ENCODE measurements at places on chromosomes 6 and 20. TPM values are rescaled to one million over a fixed set of nuclear protein-coding genes. Genes with fewer than 3 reads are reported as not detected.

AGPAT4 gene
- total RNA-seq, result 6.8 TPM

FERMT1 gene
- total RNA-seq, result 0.71 TPM

FAM217A gene
- total RNA-seq, result not detected

LST1 gene
- total RNA-seq, result 42.6 TPM

DLK2 gene
- 1.6 TPM for total RNA-seq

FKBP1A gene
- 291 TPM for total RNA-seq

DNA sequence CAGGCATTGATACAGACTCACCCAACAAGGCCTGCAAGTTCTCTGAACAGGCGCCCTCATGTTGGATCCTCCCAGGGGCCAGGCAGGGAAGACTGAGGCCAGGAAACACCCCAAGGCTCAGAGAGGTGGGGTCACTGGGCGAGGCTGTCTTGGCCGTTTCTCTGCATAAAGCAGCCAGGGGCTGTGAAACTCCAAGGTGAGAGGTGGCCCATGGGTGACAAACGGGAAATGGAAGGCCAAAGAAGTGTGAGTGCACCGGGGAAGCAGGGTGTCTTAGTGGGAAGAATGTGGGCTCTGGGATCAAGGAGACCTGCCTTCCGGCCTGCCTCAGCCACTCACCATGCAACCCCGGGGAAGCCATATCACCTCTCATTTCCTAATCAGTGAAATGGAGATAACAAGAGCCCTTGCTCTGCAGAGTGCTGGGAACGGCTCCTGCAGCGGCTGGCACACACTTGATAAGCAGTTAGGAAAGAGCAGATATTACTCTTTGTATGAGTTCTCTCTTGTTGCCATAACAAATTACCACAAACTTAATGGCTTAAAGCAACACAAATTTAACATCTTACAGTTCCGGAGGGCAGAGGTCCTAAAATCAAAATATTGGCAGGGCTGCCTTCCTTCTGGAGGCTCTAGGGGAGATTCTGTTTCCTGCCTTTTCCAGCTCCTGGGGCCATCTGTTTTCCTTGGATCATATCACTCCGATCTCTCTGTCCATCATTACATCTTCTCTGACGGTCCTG lies 168.6 kb downstream of the NFATC2 start:
- no peaks in the 10 kb centered on the region for H3K27me3 ChIP-seq
- H3K4me3 ChIP-seq, result no peak overlapping the region
- no peak overlapping the region for H3K27ac ChIP-seq
- H3K36me3 ChIP-seq, result peaks cover 5% of the 10 kb centered on the region
- peaks cover 20% of the 10 kb centered on the region for H3K4me1 ChIP-seq

- no peaks in the 10 kb centered on the region for H3K4me1 ChIP-seq
- no peak for DNase-seq
- no peak overlapping the region for H3K27ac ChIP-seq
- no peak overlapping the region for H3K4me3 ChIP-seq
- peaks cover 18% of the 10 kb centered on the region for H3K27me3 ChIP-seq
Measured at GRCh38 chr20:891058-891705, 25.0 kb downstream of the ANGPT4 start.

- DNase-seq, result no peak
- peaks cover 20% of the 10 kb centered on the region for H3K36me3 ChIP-seq
- H3K4me3 ChIP-seq, result no peak overlapping the region
- H3K27me3 ChIP-seq, result no peaks in the 10 kb centered on the region
- H3K4me1 ChIP-seq, result peaks cover 27% of the 10 kb centered on the region
Measured at GRCh38 chr6:36070252-36070651, 42.6 kb downstream of the MAPK14 start.

DNA sequence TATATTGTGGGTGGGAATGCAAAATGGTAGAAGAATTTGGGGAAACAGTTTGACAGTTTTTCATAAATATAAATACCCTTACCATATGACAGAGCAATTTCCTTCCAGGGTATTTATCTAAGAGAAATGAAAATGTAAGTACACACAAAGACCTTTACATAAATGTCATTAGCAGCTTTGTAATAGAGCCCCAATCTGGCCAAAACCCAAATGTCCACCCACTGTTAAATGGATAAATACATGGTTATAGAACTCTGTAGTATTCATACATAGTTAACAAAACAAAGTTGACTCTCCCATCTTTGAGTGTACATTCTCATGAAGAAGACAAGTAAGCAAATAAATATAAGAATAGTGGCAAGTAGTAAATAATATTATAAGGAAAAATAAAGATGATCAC lies 514.8 kb upstream of the NOX3 start:
- H3K27ac ChIP-seq, result no peak overlapping the region
- no peak for DNase-seq
- peaks cover 6% of the 10 kb centered on the region for H3K4me1 ChIP-seq
- no peak overlapping the region for H3K4me3 ChIP-seq
- no peaks in the 10 kb centered on the region for H3K36me3 ChIP-seq

DNA sequence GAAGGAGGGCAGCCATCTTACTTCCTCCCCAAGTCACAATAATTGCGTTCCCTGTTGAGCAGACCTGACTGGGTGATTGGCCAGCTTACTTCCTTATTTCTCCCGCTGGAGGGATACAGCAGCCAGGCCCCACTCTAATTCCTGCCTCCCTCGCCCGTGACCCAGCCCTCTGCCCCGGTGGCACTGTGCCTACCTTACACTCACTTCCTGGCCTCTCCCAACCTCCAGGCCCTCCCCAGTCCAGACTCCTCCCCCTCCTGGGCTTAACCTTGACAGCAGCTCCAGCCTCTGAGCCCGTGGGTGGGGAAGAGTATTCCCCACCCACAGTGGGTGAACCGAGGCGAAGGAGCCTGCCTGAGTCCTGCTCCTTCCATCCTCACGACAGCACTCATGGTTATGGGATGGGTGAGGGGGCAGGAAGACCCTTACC lies 3.0 kb downstream of the BAK1 start:
- peak overlapping the region; percentile 92 for H3K27ac ChIP-seq
- H3K4me3 ChIP-seq, result peak overlapping the region; percentile 94
- DNase-seq, result no peak

- DNase-seq, result no peak
- H3K27me3 ChIP-seq, result no peaks in the 10 kb centered on the region
- no peak overlapping the region for H3K27ac ChIP-seq
- H3K4me1 ChIP-seq, result no peaks in the 10 kb centered on the region
Measured at GRCh38 chr6:91497770-91498169, 910.9 kb upstream of the MAP3K7 start.

DNA sequence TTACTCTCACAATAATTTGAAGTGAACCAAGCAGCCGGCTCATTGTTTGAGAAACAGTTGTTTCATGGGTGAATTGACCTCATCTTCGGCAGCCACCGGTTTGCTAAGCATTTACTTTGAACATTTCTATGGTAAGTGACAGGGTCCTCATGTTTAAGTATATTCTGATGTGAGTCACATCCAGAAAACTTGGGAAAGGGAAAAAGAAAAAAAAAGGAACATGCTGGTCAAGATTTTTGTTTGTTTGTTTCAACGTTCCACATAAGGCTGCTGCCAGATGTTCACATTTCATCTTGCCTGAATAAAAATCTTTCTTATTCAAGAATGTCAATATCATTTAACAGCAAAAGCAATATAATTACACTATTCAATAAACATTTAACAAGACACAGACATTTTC lies 55.0 kb upstream of the EXOC2 start:
- H3K27me3 ChIP-seq, result peaks cover 4% of the 10 kb centered on the region
- DNase-seq, result peak; percentile 20

- H3K4me1 ChIP-seq, result peaks cover 8% of the 10 kb centered on the region
- H3K27me3 ChIP-seq, result no peaks in the 10 kb centered on the region
- H3K27ac ChIP-seq, result peak overlapping the region; percentile 72
Measured at GRCh38 chr20:43655937-43656336, 11.0 kb upstream of the MYBL2 start.

- peaks cover 14% of the 10 kb centered on the region for H3K4me1 ChIP-seq
- peak; percentile 85 for DNase-seq
- peak overlapping the region; percentile 98 for H3K27ac ChIP-seq
- no peaks in the 10 kb centered on the region for H3K27me3 ChIP-seq
Measured at GRCh38 chr6:150987371-150987828, 121.9 kb downstream of the MTHFD1L start.

DNA sequence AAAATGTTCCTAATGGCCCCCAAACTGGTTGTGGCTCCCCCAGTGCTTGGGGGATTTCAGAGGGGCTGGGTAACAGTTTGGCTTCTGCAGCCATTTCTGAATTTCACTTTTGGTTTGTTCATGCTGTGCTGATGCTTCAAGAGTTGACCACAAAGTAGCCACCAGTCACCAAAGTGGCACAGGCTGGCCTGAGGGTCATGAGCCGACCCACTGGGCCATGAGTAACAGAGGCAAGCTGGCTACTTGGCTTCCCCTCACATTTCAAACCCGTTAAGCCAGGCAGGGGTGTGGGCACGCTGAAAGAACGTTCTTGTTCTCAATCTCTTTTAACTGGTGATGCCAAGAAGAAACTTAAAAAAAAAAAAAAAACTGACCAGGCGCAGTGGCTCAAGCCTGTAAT lies 15.1 kb upstream of the NXT1 start:
- H3K4me3 ChIP-seq, result no peak overlapping the region
- DNase-seq, result no peak
- H3K27me3 ChIP-seq, result no peaks in the 10 kb centered on the region
- no peaks in the 10 kb centered on the region for H3K36me3 ChIP-seq

DNA sequence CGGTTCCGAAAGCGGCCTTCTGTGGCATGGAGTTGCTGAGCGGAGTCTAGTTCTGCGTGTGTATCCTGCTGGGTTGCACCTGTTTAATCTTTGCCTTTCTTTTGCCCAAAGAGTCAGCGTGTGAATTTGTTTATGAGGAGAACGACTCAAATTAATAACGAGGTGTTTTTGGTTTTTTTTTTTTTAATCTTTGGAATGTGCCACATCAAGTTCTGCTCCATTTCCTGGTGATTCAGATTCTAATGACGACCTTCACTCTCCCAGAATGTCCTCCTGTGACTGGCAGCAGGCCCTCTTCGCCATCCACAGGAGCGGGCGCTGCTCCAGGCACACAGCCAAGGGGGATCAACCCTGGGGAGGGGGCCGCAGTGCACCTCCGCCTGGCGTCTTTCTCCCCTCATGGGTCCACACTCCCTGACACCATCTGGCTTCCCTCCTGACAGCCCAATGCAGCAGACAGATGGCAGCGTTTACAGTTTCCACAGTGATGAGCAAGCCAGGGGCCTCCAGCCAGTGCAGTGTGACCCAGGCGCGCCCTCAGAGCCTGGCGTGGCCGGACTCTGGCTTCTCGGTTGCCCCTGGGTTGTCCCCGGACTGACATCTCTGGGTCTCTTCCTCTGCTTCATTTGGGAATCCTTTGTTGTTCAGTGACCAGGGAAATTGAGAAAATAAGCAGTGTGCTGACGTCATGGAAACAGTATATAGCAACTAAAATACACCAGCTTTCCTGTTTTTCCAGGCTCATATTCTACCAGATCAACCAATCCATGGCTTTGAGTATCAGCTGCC lies 27.5 kb upstream of the AFDN start:
- H3K4me1 ChIP-seq, result peaks cover 3% of the 10 kb centered on the region
- no peak overlapping the region for H3K4me3 ChIP-seq
- H3K36me3 ChIP-seq, result no peaks in the 10 kb centered on the region
- H3K27me3 ChIP-seq, result peaks cover 58% of the 10 kb centered on the region

DNA sequence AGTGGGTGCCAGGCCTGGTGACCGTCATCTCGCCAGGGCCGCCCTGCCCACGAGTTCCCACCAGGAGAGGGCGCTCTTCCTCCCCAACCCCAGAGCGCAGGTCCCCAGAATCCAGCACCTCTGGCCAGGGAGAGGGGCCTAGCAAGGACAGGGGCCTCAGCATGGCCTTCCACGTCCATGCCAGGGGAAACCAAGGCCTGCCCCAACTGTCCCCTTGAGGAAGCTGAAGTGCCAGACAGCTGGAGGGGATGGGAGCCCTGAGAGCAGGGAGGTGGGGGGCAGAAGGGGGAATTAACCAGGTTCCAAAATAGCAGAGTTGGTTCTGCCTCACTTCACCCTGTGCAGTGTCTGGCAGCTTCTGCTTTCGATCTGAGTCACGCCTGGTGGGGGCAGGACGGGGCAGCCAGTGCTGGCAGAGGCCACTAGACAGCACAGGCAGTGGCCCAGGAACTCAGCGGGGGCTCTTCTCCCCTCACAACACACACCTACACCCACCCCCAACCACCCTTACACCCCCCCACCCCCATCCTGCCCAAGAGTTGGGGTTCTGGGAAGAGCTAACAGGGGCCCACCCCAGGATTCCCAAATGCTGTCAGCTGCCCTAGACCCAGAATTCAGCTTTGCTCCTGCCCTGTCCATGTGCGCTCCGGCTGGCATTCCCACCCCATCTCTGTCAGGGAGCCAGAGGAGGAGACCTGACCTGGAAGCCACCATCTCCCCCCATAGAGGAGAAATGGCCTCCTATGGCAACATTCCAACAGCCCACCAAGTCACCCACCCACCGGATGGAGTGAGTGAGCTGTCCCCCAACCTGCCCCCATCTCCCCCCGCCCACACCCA lies 29.2 kb downstream of the TFEB start:
- peak overlapping the region; percentile 22 for H3K4me3 ChIP-seq
- H3K4me1 ChIP-seq, result peaks cover 29% of the 10 kb centered on the region
- DNase-seq, result peak; percentile 85
- H3K27me3 ChIP-seq, result no peaks in the 10 kb centered on the region

Data from activated CD4-positive, alpha-beta T cell treated with anti-CD3 and anti-CD28 coated beads, Interleukin-2, amount 10 ng/mL, durations not matched to agents 24 days and 14 days (primary cell).